ENCODE measurements at places on chromosomes 7 and 10.

- DNase-seq: no peak
Measured at GRCh38 chr7:6647080-6647479, 10.0 kb downstream of the ZNF316 start.

- no peak for DNase-seq
Measured at GRCh38 chr7:129689995-129690581, 78.6 kb downstream of the NRF1 start.

DNA sequence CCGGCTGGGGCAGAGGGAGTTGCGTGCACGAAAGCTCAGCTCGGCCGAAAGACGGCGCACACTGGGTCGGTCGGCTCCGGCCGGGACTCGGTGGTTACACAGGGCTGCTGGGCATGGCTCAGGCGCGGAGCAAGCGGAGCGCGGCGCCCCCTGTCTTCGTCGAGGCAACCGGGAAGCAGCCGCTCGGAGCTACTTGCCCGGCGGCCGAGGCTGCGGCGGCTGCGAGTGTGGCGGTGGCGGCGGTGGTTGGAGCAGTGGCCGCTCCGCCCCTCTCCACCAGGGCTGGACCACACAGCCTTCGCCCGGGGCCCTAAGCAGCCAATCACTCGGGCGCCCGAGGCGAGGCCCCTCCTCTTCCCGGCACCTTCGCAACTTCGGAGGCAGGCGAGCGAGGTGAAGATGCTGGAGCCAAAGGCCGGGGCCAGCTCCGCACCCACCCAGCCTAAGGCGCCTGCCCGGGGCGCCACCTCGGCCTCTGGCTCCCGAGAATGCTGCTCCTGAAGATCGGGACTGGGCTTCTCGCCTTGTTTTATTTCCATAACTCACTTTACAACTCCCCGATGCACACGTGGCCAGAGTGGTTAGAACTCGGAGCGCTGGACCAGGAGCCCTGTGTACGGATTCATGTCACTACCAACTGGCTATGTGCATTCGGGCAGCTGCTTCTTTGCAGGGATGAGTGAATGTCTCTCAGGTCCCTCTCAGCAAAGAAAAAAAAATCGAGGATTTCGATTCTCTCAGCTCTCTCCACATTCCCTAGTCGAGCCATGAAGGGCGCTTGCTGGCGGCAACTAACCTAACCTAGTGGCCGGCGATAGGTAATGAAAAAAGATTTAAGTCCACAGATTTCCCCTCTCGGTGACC, at the start of gene TLL2:
Gene TLL2 (minus strand): TSS at position 229 of the 864 bp plus-strand sequence. CDS start 241 bp downstream, outside the sequence.
- peak; percentile 81 for DNase-seq

GRCh38 chr10:61100887-61101286, 156.9 kb upstream of the RHOBTB1 start:
- no peak for DNase-seq

DNA sequence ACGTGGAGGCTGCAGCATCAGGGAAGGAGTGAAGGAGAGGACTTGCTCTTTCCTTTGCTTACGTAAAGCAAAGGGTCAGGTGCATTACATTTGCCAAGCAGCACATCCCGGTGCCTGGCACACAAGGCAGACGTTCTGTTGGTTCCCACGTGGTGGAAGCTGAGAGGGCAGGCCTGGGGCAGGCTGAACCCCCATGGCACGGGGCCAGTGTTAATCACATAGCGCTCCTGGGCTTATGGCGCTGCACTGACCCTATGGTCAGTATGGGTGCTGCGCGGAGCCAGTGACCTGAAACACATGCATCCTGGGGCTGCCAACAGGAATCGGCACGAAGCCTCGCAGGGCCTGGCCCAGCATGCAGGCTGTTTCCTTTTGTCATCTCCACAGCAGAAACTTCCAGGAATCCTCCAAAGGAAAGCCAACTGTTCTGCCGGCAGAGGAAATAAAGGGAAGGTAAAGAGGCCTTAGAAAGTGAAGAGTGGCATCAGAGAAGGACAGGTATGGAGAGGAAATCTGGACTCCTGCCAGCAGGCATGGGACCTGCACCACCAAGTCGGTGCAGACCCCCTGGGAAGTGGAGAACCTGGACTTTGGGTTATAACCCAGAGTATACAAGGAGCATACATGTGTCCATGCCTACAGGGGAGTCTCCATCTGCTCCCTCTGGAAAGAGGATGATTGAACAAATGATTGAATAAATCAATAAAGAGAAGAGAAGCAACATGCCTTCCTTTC, 560.2 kb downstream of the TCERG1L start:
- DNase-seq: no peak

GRCh38 chr7:27875061-27875460, 135.1 kb downstream of the TAX1BP1 start:
- DNase-seq: no peak

DNA sequence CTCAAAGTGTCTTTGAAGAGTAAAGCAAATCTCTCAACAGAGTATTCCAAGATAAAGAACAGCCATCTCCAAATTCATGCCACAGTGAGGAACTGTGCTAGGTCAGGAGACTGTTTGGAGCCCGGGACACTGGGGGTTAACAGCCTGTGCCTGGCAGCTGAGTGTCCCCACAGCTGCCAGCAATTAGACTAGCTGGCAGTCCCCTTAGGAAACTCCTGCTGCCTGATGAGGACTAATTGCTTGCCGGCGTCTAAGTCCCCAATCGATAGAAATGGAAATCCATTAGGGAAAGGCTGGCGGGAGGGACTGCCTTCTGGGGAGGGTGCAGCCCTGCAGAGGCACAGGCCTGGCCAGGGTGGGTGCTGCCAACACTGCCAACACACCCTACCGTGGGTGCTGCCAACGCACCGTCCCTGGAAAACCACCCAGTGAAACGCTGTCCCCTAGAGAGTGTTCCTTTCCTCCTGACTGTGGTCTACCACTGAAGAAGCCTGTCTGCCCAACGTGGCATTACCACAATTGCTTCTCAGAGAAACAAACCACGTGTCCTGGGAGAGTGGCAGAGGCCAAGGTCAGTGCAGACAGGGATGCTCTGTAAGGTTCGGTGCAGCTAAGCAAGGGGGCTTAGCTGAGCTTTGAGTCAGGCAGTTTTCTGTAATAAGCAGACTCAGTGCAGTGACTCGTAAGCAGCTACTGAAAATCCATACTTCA, 60.8 kb downstream of the XRCC2 start:
- no peak for DNase-seq

DNA sequence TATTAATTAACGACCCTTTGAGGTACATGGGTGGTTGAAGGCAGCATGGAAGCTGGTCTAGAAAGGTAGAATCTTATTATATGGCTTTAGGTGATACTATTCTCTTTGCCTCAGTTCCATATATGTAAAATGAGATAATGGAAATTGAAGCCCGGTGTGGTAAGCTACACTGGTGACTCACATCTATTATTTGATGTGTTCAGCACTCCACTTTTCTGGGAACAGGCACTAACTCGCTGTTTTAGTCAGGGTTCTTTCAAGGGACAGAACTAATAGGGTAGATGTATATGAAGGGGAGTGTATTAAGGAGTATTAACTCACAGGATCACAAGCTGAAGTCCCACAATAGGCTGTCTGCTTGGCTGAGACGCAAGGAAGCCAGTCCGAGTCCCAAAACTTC, 4.4 kb upstream of the TRUB1 start:
- DNase-seq: no peak

- DNase-seq: no peak
Measured at GRCh38 chr7:30321089-30321881, 36.9 kb downstream of the ZNRF2 start.

DNA sequence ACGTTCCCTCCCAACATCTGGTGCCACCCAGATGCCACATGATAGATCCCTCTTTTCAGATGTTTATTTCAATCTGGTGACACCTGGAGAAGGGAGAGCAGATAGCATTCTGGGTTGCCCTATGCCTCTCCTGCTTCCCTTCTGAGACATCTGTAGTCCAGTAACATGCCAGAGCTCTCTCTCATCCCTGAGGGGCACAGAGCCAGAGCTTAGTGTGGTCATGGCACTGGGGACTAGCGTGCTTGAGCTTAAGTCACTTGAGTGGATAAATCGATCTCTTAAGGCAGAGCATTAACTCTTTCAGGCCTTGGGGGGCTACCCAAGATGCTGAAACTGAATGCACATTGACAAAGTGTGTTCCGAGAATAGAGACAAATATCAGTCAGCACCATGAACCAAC, 47.9 kb downstream of the WNT2 start:
- DNase-seq: no peak

- no peak for DNase-seq
Measured at GRCh38 chr10:84078771-84079170, 60.5 kb upstream of the GHITM start.

DNA sequence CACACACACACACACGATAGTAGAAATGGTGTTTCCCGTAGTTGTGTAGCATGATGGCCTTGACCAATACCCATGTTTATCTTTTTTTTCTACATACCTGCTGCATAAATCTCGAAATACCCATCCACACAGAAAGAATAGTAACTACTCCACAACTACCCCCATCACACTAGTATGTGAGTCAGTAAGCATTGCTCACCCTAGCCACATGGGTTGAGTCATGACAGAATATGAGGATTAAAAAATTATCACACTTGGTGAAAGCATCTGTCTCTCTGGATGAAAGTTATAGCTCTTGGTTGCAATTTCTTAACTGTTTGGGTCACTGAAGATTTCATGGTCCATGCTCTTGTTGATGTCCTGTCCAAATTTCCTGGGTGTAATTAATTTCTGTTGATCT, 103.4 kb upstream of the MDFIC start:
- no peak for DNase-seq

DNA sequence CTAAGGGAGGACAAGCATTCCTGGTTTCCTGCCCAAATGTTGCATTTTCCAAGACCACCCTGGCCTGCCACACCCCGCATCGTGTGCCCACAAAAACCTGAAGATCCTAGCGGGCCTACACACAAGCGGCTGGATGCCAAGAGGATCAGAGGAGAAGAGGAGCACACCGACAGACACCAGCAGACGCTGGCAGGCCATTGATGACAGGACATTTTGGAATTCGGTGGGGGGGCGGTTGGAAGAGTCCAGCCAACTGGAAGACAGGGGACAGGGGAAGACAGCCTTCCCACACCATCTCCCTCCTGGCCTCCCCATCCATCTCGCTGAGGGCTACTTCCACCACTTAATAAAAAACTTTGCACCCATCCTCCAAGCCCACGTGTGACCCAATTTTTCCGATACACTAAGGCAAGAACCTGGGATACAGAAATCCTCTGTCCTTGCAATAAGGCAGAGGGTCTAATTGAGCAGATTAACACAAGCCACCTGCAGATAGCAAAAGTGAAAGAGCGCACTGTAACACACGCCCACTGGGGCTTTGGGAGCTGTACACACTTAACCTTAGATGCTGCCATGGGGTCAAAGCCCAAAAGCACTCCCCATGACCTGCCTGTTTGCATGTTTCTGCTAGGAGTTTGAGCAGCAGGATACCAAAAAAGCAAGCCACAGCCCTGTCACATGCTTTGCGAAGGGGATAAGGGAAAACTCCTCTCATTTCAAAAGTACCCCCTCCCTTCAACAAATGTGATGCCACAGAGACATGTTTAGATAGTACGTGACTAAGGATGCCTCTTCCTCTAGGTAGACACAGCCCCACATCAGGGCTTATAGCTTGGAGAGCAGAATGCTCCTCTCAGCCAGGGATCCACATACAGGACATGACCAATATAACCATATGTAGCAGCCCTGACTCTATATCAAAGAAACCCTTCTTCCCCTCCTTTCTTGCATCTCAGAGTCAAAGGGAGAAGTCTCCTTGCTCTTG, 13.4 kb upstream of the SMNDC1 start:
- DNase-seq: no peak

DNA sequence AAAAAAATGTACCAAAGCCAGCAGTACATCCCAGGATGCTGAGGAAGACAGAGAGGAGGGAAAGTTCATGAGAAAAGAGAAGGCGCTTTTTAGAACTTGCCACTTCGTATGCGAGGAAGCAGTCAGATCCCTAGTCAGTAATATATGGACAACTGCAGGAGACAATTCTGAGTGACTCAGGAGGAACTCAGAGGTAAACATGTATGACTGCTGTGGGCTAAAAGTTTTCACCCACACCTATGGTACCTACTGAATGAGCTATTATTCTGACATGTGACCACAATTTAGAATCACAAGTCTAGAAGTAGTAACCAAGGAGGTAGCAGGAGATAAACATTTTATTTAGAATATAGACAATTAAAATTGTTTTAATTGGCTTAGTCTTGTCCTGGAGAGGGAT, 126.5 kb downstream of the ICA1 start:
- DNase-seq: no peak

DNA sequence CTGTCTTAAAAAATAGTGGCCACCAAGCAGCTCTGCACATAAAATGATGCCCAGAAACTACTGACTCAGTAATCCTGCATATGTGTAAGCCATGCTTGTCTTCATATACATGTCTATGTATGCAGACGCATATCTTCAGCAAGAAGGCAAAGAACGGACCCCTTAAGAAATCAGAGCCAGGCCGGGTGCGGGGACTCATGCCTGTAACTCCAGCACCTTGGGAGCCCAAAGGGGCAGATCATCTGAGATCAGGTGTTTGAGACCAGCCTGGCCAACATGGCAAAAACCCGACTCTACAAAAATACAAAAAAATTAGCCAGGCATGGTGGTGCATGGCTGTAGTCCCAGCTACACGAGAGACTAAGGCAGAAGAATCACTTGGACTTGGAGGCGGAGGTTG, 295.0 kb downstream of the TCERG1L start:
- no peak for DNase-seq

GRCh38 chr10:132383101-132383500, 13.9 kb upstream of the PWWP2B start:
- DNase-seq: no peak

All from RPMI8226 (cell line).